ENCODE measurements at places on chromosomes 12 and 14.

GRCh38 chr12:46071335-46071734 is 81.0 kb upstream of the SCAF11 start:
- no peak for DNase-seq

DNA sequence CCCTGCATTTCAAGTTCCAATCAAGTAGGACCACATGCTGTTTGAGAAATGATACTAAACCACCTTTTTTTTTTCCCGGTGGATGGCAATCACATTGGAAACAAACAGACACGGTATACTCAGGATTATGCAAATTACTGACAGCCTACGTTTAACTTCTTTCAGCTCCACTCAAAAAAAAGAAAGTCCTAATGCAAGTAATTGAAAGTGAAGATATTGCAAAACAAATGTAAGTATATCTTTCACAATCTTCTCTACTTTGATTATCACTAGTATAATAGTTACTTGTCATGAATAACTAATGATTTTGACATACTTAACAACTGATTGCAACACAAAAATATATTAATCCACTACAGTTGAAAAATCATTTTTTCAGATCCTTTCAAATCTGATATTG is 2.6 kb upstream of the OSBPL8 start:
- no peak for DNase-seq

- DNase-seq = no peak
These were observed 58.0 kb downstream of the SINHCAF start for GRCh38 chr12:31267966-31268365.

DNA sequence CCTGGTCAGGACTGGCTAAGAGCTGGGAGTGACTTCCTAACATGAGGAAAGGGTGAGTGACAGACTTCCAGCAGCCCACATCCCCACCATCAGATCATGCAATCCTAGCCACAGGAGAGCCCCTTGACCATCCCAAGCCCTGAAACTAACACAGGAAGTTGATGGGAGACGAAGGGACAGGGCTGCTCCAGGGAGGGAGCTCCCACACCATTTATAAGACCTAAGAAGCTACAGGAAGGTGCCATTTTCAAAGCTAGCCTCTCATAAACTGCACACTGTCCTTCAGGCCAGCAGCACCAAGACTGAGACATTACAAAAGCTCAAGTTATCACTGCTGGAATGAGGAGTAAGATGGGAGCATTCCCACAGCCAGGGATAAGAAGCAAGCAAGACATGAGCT is 19.4 kb downstream of the SLC25A21 start:
- no peak for DNase-seq

DNA sequence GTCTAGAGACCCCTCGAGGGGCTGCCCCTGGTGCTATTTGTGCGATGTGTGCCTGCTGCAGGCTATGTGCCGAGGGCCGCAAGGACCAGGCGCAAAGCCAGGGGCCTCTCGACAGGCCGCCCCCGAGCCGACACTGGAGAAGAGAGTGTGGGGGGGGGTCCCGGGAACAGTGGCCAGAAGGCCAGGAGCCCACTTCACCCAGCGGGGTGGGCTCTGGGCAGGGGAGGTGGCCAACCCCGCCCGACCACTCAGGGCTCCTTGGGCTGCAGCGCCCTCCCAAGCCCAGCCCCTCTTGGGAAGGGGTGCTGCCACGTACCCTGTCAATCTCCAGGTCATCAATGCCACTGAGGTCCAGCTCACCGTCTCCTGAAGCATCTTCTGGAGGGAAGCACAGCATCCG is 28.6 kb upstream of the BTBD6 start:
- no peak for DNase-seq

DNA sequence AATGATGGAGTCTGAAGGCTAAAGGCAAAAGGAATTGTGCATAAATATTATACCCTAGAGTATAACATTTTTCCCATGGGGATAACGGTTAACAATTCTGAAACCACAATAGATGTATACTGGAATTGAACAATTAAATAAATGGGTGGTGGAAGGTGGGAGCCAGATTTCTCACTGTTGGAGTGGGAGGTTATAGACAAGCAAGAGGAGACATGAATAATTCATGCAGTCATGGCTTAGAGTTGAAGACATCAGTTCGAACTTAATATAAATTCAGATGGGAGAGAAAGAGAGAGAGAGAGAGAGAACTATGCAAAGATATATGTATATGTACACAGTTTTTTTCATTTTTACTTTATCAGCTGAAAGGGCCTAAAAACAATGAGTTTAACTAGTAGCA is 523.9 kb downstream of the FOXG1 start:
- DNase-seq = no peak

GRCh38 chr12:55729819-55730818 is 1.3 kb upstream of the CD63 start:
- no peak for DNase-seq

DNA sequence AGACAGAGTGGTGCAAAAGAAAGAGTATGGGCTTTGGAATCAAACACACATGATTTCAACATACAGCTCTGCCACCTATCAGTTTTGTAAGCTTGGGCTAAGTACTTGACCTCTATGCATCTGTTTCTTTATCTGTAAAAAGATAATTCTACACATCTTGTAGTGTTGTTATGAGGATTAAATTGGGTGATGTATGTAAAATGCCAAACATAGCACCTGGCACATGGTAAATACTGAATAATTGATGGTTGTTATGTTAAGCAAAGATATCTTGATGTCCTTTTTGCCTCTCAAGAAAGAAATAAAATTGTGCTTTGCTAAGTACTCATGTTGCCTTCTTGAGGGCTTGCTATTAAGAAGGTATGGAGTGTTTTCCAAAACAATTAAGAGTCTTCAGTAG is 2.3 kb upstream of the CSRP2 start:
- no peak for DNase-seq

- no peak for DNase-seq
These were observed 700.7 kb downstream of the LRFN5 start for GRCh38 chr14:42307239-42307825.

DNA sequence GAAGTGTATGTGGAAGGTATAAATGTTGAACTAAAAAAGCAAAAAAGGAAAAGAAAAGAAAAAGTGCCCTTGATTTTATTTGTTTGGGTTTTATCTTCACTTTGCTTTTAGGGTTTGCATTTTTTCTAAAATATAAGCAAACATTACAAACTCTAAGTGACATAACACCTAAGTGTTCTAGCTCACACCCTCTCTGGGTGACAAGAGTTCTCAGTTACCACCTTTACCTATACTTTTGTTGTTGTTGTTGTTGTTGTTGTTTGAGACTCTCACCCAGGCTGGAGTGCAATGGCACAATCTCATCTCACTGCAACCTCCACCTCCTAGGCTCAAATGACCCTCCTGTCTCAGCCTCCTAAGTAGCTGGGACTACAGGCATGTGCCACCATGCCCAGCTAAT is 13.0 kb downstream of the KLRG1 start:
- no peak for DNase-seq

DNA sequence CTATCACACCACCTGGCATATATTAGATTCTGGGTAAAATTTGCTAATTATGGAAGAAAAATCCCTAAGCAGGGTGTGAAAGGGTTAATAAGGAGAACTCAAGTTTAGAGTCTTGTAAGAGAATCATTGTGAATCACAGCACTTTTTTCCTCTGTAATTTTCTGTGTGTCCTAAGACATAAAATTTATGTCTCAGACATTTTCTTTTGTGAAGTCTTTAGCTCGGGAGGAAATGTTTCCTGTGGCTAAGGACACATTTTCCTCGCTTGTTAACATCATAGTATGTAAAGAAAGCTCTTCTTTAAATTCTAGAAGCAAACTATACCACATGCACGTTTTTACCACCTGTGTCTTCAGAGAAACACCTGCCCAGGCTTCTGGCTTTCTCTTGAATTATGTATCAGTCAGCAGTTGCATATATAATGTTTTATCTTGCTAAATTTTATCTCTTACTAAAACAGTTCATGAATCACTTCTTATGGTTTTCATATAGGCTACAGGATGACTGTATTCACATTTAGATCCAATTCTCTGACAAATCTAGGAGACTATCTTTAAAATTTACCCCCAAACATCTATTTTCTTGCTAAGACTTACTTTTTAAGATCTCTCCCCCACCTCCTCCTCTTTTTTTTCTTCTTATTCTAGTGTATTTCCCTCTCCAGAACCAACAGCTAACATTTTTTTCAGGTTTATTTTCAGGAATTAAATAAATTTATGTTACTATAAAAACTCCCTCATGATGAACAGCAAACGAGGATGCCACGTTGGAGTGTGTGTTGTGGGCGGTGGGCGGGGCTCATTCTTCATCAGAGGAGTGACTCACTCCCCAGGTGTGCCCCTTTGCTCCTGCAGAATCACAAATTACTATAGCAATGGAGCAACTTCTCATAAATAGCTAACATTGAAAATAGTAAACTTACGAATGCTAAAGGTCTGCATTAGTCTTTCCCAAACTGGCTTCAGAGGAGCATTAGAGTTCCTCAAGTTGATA is 11.6 kb upstream of the CSRP2 start:
- no peak for DNase-seq

- DNase-seq = peak; percentile 26
These were observed 311 bp upstream of the LGR5 start for GRCh38 chr12:71439362-71439612.

- no peak for DNase-seq
These were observed 61.6 kb upstream of the GNPNAT1 start for GRCh38 chr14:52852810-52853521.

GRCh38 chr12:46998811-46999368 is 80.5 kb upstream of the PCED1B start:
- no peak for DNase-seq

DNA sequence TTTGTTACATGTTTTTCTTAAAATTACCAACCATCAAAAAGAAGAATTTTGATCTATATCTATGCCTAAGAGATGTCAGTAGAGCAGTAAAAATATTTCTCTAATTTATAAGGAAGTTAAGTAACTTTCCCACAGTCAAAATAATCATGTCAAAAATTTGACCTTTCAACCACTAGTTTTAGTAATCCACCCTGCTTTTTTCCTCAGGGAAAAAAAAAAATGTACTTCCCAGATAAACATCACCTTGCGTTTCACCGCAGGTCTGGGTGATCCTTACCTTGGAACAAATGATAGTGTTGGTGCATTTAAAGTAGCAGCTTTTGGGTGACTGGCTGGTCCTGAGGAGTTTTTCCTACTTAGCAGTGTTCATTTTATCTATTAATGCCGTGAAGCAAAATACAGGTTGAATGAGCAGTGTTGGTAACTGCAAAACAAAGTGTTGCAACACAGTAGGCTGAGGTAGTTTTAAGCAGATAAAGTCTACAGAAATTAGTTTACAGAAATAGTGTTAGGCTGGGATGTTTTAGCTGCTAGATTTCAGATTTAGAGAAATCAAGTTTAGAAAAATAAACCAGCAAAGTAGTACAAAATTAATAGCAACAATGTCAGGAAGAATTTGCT is 137.2 kb upstream of the DNM1L start:
- DNase-seq = no peak

GRCh38 chr12:4030929-4031702 is 157.9 kb upstream of the PARP11 start:
- peak; percentile 56 for DNase-seq

GRCh38 chr14:99578541-99579101 is 25.4 kb downstream of the CCDC85C start:
- DNase-seq = no peak

DNA sequence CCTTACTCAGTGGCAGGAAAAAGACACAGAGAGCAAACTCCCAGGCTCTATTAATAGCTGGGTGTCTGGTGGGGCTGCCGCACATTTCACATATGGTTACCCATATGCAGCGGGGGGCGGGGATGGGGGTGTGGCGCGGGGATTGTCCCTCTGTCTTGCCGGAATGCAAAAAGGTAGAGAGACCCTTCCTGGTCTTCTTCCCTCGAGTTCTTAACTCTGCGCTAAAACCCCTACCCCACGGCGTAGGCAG is 1.7 kb downstream of the PRMT8 start:
- no peak for DNase-seq

DNA sequence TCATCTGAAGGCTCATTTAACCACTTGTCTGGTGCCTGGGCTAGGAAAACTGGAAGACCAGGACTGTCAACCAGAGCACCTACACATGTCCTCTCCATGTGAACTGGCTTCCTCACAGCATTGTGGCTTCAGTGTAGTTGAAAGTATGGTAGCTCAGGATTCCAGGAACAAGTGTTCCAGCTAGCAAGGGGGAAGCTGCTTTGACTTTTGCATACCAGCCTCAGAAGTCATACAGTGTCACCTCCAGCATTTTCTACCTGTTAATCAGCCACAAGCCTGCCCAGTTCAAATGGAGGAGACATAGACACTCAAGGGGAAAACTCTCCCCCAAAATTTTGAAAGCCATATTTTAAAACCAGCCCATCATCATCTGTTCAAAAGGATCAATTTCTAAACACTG is 212.8 kb upstream of the CAND1 start:
- no peak for DNase-seq

DNA sequence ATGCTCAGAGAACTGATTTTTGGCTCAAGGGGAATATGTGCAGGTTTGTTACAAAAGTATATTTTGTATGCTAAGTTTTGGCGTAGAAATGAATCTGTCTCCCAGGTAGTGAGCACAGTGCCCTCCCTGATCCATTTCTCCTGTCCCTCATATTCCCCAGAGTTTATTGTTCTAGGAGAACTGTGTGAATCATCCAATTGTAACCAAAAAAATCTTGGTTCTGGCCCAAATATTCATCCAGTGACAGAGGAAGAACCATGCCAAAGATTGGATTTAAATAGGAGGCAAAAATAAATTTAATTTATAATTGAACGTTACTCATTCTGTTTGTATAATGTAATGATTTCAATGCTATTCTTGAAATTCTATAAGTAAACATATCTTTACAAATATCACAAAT is 4.8 kb downstream of the CATSPERB start:
- DNase-seq = no peak

GRCh38 chr12:60981473-60981872 is 1278.7 kb upstream of the USP15 start:
- DNase-seq = no peak

DNA sequence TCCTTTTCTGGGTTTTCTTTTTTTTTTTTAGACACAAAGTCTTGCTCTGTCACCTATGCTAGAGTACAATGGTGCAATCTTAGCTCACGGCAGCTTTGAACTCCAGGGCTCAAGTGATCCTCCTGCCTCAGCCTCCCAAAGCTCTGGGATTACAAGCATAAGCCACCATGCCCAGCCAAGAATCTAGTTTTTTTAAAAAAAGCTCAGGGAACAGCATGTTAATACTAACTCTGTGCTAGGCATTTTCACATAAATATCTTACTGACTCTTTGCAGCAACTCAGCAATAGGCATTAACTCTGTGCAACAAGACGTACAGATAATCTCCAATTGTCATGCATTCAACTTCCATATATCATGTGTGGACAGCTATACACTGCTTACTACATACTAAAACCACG is 97.4 kb downstream of the LLPH start:
- no peak for DNase-seq

- no peak for DNase-seq
These were observed 15.1 kb upstream of the SUPT16H start for GRCh38 chr14:21398901-21399300.

DNA sequence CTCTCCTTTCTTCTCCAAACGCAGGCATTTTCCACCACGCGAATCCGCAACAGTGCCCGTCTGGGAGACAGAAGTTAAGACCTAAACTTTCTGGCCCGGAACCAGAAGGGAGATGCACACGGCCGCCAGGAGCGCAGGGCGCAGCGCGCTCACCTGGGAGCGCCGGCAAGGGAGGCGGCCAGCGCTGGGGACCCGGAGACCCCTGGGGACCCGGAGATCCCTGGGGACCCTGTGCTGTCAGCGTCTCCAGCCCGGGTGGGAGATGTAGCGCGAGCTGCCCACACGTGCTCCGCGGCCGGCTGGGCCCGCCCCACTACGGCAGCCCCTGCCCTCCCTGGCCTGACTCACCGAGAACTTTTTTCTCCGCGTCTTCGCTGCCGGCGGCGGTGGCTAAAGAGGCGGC is 620 bp downstream of the YBX3 start:
- DNase-seq = peak; percentile 24
